RWPE1 (cell line): ENCODE measurements at places on chromosomes 5 and 9.

GRCh38 chr5:443239-444151 lies 519 bp downstream of the EXOC3 start:
- peak; percentile 36 for DNase-seq

GRCh38 chr5:81519217-81519905 lies 125.4 kb upstream of the ACOT12 start:
- DNase-seq, result no peak

DNA sequence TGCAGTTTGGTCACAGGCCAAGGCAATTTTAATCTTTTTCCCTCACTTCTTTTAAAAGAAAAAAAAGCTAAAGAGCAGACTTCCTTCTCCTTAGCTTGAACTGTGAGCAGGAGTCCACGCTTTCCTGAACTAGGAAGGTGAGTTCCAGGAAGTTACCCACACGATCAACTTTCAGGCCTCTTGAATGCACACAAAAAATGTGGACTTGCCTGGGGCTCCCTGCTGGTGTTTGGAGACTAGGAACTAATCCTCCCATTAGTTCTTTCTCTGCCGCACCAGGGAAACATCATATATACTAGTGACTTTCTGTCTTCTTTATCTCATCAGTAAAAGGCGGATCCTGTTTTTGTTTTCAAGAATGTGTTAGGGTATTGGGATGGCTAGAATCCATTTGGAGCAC lies 240.0 kb downstream of the GOLPH3 start:
- no peak for DNase-seq

- DNase-seq, result no peak
Measured at GRCh38 chr5:1873243-1873959, 9.3 kb downstream of the IRX4 start.

DNA sequence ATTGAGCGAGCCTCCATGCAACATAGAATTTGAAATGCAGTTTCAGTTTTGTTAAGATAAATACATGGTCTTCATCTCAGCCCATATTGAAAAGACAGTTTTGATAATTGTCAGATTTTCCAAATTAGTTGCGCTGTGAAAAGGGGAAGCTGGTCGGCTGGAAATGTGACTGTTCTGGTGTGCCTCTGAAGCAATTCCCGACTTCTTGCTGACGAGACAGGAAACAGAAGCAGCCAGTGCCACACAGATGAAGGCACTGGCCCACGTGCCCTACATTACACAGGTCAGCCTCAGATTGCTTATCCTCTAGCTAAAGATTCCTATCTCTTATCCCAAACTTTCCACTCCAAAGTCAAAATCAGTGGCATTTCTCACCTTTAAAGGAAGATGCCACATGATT lies 214.1 kb upstream of the TLE4 start:
- no peak for DNase-seq

GRCh38 chr5:161547738-161548486 lies 1.4 kb upstream of the GABRB2 start:
- DNase-seq, result no peak

DNA sequence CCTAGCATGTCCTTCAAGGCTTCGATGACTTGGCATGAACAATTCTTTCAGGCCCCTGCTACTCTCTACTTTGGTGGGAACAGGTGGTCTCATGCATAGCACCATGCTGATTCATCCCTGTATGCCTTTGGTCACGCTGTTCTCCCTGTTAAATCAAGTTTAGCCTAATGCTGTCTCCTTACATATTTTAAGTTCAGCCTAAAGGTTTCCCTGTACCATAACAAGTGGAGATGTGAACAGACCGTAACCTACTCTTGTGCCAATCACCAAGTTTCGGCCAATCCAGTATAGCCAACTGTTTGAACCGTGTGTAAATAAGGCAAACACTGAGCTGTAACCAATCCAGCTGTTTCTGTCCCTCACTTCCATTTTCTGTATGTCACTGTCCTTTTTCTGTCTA lies 8.0 kb downstream of the GAS1 start:
- DNase-seq, result no peak
